Transverse colon (tissue), 4 donors: ENCODE measurements at places on chromosomes 12 and 14.

- no peaks in the 10 kb centered on the region for H3K27me3 ChIP-seq
- DNase-seq, result no peak
- H3K27ac ChIP-seq, result no peak overlapping the region
- H3K4me1 ChIP-seq, result peaks cover 14% of the 10 kb centered on the region
Observed at GRCh38 chr12:52193991-52194390, 2.2 kb upstream of the KRT80 start.

- H3K27ac ChIP-seq, result no peak overlapping the region
- H3K4me1 ChIP-seq, result no peaks in the 10 kb centered on the region
- H3K27me3 ChIP-seq, result no peaks in the 10 kb centered on the region
- H3K36me3 ChIP-seq, result no peaks in the 10 kb centered on the region
Observed at GRCh38 chr14:81884382-81884781, 350.7 kb upstream of the SEL1L start.

DNA sequence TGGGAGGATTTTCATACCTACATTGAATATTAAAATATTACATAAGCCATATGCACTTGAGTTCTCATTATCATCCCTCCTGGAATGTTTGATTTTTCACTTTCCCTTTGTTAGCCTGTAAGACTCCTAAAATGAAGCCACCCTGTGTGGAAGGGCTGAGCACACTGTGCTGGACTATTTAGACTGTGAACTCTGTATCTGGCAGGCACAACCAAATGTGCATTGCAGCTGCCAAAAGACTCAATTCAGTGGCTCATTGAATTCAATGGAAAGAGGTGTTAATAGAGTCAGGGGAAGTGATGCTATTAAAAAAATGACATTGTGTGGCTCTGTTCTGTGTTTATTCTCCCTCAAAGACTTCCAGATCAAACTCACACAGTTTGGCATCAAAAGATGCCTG lies 111.1 kb downstream of the SMOC1 start:
- no peak overlapping the region for H3K27ac ChIP-seq
- DNase-seq, result no peak
- no peak overlapping the region for H3K4me3 ChIP-seq
- no peaks in the 10 kb centered on the region for H3K4me1 ChIP-seq

- no peak for DNase-seq
- peak overlapping the region; percentile 84 for H3K4me3 ChIP-seq
- H3K27ac ChIP-seq, result peak overlapping the region; percentile 78
- no peaks in the 10 kb centered on the region for H3K36me3 ChIP-seq
- H3K27me3 ChIP-seq, result no peaks in the 10 kb centered on the region
Observed at GRCh38 chr12:57783466-57783801, 847 bp downstream of the TSFM start.

DNA sequence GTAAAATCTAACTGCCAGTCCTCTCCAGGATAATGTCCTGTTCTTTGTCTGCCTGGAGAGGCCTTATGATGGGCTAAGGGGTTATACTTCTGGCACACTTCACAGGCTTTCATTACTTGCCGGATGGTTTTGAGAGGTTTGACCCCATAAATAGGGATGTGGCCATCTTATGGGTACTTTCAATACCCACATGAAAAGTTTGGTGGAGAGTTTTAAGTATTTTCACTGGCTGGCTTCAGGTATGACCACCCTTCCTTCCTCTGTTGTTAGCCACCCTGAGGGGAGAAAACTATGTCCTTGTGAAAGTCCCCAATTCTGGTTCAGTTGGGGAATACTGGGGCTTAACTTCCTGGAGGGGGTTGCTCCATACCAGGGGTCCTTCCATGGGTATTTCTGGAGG lies 54.8 kb downstream of the ASCL4 start:
- H3K4me1 ChIP-seq, result no peaks in the 10 kb centered on the region
- no peak for DNase-seq
- peaks cover 16% of the 10 kb centered on the region for H3K27me3 ChIP-seq
- H3K27ac ChIP-seq, result no peak overlapping the region
- H3K36me3 ChIP-seq, result no peaks in the 10 kb centered on the region
